ENCODE measurements at places on chromosomes 6 and 20.

DNA sequence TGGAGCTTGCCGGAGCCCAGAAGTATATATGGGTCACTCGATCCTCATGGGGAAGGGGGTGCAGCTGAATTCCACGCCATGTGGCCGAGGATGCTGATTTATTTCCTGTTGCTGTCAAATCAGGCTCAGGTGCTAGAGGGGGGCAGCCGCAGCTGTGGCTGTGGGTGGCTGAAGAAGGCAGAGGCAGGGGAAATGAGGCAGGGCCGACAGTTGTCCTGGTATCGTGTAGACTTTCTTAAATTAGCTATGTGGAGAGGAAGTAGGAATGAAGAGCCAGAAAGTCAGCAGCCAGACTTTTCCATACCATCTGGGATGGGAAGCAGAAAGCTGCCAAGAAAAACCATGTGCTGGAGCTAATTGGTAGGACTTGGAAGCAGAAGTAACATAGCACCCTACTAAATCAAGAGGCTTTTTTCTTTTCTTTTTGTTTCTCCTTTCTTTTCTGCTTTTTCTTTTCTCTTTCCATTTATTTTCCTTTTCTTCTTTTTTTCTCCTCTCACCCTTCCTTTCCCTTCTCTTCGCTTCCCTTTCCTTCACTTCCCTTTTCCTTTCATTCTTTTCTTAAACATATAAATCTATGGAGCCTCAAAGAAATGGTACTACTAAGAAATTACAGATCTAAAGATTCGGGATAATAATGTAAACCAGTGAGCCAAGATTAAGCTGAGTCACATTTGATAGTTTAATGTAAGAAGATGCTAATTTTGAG, 90.6 kb upstream of the CD83 start:
- ATAC-seq, result no peak

DNA sequence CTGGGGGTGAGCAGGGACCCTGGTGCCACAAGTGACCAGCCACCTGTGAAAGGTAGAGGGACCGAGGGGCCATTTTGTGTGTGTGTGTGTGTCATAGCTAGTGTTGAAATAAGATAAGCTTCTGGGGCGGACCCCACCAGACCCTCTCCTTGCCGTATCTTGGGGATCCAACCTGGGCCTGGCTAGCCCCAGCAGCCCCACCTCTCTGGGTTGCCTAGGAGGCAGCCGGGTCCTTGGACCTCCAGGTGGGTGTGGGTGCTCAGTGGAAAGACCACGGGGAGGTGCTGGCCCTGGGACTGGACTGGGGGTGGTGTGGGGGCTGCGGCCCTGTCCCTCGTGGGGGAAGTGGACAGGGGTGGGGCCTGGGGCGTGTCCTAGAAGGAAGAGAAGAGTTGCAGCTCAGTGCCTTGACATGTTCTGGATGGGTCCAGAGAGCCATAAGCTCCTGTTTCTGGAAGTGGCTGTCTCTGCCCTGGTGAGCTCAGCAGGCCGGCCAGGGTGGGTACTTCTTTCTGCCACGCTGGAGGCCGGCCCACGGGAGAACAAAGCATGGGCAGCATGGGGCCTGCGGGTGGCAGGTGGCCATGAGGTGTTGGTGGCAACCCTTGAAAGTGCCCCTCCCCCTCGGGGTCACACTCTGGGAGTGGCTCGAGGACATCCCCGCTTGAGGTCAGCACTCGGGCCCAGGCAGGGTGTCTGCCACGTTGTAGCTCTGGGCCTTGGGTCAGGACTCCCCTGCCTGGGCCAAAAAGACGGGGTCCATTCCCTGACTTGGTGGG, 8.4 kb downstream of the RBBP8NL start:
- ATAC-seq, result no peak

DNA sequence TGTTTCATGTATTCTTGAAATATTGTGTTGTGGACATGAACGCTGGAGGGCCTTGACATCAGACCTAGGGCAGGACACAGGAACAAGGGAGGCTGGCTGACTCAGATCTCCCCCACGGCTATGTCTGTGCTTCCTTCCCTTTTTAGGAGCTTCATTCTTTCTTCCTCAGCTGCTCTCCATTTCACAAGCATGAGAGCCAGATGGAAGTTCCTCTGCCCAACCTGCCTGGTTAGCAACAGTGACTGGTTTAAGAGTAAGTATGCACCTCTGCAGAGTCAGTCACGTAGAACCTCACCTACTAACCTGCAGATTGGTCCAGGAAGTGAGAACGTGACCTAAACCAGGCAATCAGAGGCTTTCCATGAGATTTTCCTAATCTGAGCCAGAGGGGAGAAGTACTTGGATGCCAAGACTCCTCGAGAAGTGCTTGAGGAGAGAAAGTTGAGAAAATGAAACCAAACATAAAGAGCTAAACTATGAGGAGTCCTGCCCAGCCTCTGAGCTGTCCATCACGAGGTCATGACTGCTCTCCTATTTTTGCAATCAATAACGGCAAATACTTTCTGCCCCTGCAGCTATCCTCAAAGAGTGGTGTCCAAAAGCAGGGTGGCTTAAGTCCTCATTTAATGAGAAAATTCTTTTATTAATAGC, 465.2 kb upstream of the CITED2 start:
- ATAC-seq, result no peak

DNA sequence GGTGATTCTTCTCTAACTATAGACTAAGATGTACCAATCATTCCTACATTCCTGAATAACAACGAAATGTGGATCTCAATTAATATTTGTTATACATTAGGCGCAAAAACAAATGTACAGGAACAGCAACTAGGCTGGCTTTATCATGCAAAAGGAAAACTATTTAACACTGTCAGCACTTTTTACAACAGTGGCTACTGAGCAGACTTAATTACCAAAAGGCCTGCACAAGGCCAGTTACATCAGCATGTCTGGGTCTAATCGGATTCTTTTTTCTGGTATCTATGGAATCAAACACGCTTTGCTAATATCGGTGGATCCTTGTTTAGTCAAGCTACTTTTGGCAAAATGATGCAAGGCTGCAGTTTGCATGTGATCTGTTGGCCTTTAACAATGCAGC, 176.5 kb downstream of the UBE3D start:
- ATAC-seq, result no peak

DNA sequence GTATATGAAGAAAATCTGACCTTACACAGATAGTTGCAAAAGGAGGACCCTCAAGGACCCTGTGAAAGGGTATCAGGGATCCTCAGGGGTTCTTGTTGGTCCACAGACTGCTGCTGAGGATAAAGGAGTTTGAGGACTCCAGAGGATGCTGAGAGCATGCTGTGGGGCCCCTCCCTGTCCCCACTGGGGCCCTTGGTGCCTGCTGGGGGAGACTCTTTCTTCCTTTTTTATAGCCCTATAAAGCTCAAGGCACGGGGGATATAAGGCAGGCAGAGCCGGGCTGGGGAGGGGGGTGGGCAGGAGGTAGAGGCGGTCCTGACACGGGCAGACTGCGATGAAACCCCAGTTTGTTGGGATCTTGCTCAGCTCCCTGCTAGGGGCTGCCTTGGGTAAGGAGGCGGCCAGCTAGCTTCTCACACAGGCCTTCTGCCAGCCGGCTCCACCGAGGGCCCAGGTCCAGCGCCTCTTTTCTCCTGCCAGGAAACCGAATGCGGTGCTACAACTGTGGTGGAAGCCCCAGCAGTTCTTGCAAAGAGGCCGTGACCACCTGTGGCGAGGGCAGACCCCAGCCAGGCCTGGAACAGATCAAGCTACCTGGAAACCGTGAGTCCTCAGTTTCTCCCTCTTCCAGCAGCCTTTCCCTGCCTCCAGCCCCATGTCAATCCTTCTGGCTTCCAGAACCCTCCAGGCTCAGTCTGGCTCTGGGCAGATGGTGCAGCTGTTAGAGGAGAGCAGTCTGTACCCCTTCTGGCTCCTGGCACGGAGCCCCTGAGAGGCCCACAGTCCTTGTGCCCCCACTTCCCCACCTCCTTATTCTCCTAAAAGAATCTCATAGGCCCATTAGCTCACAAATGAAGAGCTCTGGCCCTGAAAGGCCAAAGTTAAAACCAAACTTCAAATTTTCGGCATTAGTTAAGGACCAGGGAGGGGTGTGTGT, at the start of gene LY6G6D:
TSS of gene LY6G6D (plus strand) at position 327 of the 937 bp plus-strand sequence. CDS start at position 335, 8 bp downstream.
- no peak for ATAC-seq

DNA sequence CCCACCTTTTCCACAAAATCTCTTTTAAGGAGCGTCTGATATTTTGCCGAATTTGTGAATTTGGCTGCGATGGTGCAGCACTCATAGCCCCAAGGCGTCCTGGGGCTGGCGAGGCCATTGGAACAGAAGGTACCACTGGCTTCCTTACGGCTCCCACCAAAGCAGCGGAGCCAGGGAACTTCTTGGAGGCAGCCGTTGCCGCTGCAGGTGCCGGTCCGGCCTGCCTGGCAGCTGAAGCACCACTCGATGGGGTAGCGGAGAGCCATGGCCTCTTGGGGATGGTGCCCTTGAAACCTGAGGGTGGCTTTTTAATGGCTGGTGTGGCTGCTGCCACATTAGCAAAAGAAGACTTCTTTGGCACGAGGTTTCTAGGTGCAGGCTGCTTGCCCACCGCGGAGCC, 29.8 kb downstream of the DIDO1 start:
- ATAC-seq, result no peak

- ATAC-seq, result no peak
Observed at GRCh38 chr6:9272671-9273070, 837.3 kb upstream of the SLC35B3 start.

DNA sequence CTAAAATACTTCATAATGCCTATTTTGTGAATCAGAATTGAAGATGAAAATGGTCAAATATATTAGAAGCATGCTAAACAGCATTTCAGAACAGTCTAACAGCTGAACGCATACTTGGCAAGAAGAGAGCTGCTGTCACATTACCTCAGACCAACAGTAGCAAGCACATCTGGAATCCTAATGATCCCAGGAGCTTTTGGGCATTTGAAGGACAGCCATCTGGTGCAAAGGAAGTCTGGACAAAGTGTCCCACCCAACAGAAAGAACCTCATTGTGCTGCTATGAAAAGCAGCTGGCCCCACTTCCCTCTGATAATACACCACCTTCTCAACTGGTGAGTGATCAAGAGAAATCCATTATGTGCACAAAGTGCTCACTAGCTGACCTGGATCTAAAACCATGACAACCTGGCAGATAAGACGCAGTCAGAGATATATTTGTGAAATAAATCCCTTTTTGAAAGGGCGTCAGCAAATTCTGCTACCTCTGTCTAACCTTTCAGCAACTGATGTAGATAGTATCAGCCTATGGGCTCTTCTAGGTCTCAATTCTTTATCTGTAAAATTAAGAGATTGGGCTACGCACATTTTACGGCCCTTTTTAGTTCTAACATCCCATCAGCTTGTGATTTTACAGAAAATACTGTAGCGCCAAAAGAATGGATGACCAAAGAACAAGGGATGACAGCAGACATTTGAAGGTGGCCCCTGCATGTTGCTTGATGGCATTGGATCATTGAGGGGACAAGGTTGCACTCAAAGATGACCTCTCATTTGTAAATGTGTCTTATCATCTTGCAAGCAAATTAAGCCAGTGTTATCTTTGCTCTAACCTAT, 78.7 kb downstream of the SGK1 start:
- ATAC-seq, result no peak

DNA sequence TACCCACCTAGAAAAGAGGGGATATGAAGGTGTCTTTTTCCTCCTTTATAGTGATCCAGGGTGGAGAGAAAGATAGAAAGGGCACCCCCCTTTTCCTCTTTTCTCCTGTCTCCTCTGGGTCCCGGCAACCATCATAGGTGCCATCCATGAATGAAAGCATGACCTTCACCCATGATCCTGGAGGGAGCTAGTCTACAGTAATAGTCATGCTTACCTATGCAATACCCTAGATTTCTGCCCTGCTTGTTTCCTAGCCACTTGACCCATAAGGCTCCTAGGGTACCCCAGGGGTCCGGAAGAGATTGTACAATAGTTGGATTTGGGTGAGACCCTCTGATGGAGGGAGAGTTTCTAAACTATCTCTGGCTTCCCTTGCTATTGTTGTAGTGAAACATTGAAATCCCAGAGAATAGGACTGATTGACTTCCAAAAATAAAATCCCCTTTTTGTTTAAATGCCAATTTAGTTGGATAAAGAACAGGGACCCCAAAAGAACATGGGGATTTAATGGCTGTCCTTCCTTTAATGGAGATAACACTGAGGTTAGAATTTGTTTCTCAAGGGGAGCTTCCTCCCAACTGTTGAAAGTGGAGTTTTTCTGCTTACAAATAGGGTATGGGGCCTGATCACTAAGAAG, 366.8 kb upstream of the KHDRBS2 start:
- ATAC-seq, result no peak
